Kidney (tissue), 22 donors: ENCODE measurements at places on chromosomes 2 and 18. TPM values are rescaled to one million over a fixed set of nuclear protein-coding genes. Genes with fewer than 3 reads are reported as not detected.

Gene LAMA1
- total RNA-seq: 14.1 TPM

Gene TCF7L1
- 12.5 TPM for total RNA-seq

DNA sequence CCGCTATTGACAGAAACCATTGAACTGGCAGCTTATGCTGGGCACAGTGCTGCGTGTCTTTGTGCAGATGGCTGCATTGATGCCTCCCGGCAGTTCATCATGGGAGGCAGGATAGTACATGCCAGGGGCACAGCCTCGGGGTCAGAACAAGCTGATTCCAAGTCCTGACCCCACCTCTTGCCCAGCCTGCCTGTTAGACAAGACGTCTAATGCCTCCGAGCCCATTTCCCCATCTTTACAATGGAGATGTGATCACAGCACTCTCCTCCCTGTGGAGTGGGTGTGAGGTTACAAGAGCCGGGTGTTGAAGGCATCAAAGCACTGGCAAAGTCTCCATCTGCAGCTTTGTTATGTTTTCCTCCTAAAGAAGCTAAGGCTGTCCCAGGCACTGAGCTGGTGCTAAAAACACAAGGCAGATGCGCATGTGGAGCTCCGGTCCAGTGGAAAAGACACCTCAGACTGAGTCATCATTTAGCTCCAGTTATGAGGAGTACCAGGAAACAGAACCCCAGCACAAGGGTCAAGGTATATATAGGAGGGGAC is 125.7 kb upstream of the EPAS1 start:
- DNase-seq: no peak

Gene AFF3
- total RNA-seq: 11.0 TPM

Gene BMP10
- total RNA-seq: not detected

DNA sequence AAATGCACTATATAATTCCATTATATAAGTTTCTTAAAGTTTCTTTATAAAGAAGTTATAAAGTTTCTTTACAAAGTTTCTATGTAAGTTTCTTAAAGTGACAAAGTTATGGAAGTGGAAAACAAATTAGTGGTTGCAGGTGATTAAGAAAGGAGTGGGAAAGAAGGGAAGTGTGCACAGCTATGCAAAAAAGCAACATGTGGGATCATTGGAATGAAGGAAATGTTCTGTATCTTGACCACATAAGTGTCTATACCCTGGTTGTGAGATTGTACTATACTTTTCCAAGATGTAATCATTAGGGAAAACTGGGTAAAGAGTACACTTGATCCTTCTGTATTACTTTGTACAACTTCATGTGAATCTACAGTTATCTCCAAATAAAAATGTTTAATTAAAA is 1541.1 kb downstream of the LRP1B start:
- no peak for DNase-seq

Gene UGT1A3
- 0.57 TPM for total RNA-seq

DNA sequence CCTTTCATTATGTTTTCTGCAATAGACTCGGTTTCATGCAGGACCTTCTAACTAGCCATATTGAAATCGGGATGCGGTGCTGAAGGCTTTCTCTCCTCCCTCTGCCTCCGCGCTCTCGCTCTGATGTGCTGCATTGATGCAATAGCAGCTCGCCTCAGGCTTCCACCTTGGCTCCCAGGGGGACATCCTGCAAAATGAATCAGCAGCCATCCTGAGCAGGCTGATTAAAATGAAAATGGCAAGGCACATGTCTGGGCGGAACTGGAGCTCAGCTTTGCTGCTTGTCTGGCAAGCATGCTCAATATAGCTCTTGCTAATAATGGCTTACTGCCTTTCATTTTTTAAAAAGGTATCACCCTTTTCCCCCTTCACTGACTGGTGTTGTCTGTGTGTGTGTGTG is 806 bp upstream of the MYT1L start:
- no peak for DNase-seq

GRCh38 chr2:230503798-230504197 is 87.8 kb downstream of the SP100 start:
- no peak for DNase-seq
